ENCODE measurements at places on chromosomes 13 and 19.

- DNase-seq = no peak
These were observed at the start of gene GJB6 for GRCh38 chr13:20231839-20232555. Gene GJB6 (minus strand): TSS chr13:20232319. CDS start chr13:20223480, 8,839 bp downstream.

DNA sequence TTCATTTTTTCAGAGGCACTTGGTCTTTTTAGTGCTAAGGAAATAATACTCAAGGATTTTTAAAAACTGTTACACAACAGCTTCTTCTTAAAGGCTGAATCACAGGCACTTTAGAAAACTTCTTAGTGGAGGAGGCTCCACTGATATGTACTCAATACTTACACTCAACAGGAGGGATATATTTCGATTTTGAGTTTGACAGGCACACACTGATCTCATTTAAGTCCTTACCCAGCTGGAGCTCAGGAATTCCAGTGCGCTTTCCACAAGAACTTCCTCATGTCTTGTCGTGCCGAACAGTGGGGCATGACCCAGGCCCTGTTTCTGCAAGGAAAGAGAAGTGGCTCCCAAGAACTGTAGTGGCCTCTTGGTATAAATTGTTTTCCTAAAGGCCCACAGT lies 103.8 kb downstream of the RGCC start:
- peak; percentile 48 for DNase-seq

DNA sequence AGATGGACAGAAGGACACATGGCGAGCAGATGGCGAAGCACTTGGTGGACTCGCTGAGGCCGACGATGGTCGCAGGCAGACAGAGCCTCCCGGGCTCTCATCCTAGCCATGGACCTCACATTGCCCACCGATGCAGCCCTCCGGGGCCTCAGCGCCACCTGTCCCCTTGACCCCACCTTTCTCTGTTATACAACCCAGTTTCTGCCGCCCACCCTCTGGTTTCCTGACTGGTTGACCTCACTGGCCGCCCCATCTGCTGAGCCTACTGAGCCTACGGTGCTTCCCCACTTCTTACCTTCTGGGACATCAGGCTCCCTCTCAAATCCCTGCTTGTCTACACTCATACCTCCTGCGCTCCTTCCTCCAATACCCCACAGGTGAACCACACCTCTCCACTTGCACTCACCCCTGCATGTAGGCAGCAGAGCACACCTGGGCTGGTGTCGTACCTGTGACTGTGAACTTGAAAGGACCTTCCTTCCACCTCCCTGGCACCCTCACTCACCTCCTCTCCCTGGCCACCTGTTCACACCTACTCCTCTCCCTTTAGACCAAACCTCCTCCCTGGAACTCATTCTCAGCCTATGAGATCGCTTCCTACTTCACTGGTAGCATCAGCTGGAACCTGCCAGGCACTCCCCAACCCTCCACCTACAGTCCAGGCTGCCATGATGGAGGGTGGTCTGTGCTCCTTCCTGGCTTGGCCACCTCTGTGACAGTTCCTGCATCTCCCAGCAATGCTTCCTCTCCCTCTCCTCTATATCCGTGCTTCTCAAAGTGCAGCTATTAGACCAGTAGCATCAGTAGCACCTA lies 36.1 kb downstream of the HPN start:
- no peak for DNase-seq

DNA sequence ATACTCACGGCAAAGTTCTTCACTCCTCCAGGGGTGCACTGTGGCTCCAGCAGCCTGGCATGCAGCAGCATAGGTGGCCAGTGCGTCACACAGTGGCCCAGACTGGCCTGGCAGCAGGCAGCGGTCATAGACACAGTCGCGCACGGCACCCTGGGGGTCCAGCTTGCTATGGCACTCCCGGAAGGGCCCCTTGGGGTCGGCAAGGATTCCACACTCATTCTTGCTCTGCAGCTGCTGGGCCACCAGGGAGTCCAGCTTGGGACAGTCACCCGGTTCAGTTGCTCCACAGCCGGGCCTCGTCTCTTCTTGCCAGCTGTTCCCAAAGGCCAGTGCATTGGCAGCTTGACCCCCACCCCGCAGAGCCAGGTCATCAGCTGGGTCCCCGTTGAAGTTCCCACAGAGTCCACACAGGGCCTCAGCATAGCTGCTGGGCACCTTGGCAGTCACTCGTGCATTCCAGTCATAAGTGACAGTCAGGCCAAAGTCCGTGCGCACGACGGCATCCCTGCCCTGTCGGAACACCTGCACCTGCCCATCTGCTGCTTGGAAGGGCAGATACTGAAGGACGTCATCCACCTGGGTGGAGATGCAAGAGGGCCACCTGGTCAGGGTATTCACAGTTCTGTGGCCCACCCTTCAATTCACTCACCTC lies 20.6 kb downstream of the FCGBP start:
- no peak for DNase-seq

GRCh38 chr19:2081873-2082810 lies 14.0 kb downstream of the MOB3A start:
- no peak for DNase-seq

DNA sequence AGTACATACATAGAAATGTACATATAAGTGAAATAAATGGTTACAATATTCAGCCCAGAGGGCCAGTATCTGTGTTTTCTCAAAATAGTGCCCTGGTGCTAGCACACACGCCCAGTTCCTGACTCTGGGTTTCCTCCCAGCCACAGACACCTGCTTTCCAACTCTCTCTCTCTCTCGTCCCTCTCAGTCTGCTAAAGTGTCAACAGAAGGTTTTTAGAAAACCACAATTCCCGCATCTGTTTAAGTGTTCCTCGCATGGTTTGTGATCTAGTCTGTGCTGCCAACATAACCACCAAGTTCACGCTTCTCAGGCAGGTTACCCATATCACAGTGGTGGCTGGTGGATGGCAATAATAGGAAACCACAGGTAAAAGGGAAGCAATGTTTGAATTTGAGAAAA lies 17.8 kb upstream of the UPF3A start:
- no peak for DNase-seq

GRCh38 chr19:749811-750210 lies 1.1 kb upstream of the MISP start:
- no peak for DNase-seq

- peak; percentile 1 for DNase-seq
These were observed 299.1 kb upstream of the TSHZ3 start for GRCh38 chr19:31648347-31648746.

- no peak for DNase-seq
These were observed 8.1 kb upstream of the THSD1 start for GRCh38 chr13:52414051-52414450.

DNA sequence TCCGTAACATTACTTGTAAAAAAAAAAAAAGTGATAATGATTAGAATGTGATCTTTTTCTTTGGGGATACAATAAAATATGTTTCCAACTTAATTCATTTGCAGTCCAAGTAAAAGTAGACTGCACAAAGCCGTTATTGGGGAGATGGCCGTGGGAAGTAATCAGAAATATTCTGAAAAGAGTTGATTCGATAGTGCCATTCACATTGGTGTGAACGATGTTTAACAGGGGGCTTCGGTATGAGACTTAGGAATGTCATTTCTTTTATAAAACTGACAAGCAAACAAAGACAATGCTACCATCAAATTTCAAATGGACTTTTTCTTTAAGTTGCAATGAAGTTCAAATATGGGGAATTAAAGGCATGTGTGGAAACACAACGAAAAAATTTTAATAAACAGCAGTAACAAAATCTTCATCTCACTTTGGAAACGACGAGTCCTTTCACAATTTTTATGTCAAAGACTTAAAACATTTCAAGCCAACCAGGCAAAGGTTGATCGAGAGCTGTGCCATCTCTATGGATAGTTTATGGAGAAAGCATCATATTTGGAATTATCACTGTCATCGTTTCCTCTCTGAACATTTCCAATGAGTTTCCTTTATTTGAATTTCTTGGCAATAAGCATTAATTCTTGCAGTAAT lies 1.7 kb upstream of the ZIC5 start:
- DNase-seq = no peak

DNA sequence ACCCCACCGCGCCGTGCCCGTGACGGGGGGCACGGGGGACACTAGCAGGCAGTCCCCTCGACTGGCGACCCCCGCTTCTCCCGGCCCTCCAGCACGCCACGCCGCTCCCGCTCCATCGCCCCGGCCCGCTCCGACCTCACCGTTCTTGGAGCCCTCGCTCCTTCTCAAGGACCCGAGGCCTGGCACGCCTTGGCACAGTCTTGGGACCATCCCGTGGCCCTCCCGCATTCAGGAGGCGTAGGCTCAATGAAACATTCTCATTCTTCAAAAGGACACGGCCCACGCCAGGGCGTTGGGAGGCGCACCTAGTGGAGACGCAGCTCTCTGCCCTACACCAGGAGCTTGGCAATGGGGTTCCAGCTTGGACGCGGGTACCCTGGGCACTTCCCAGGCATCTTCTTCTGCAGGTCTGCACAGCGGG lies 473 bp upstream of the CERS1 start:
- no peak for DNase-seq

GRCh38 chr13:66559093-66559492 lies 671.0 kb downstream of the PCDH9 start:
- no peak for DNase-seq

GRCh38 chr19:47998800-47999199 lies 4.4 kb downstream of the ELSPBP1 start:
- DNase-seq = no peak

DNA sequence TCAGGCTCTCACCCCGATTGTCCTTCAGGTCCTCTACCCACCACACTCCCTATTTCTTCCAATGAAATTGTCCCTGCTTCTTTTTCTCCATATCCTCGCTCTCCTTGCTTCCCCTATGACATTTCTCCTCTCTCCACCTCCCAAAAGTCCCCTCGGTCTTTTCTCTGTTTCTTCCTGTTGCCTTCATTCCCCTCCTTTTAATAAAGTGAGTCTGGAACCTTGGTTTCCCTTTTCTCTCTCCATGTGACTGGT lies 676 bp upstream of the ZNF574 start:
- no peak for DNase-seq

All from cardiac fibroblast (primary cell).